ENCODE measurements at places on chromosomes 2 and 18.

DNA sequence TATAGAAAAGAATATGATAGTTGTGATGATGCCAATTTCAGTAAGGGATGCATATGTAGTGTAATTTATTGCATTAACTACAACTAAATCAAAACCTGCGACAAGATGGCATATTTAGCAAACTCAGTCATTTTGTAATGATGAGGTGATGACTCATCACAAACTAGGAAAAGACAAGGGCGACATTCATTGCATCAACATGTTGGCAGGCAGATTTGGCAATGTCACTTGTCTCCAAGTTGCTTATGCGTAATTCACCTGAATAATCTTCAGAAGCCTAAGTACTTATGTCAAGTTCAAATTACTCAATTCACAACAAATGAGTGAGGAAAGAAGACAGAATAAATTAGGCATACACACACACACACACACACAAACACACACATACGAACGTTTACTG lies 273.2 kb upstream of the RGPD4 start:
- DNase-seq: no peak

- no peak for DNase-seq
Measured at GRCh38 chr18:32209685-32210445, 20.0 kb downstream of the MEP1B start.

GRCh38 chr2:128600581-128601297 lies 282.1 kb upstream of the HS6ST1 start:
- no peak for DNase-seq

GRCh38 chr2:23696752-23697045 lies 230.2 kb downstream of the ATAD2B start:
- no peak for DNase-seq

GRCh38 chr2:234989183-234989701 lies 37.4 kb downstream of the SH3BP4 start:
- no peak for DNase-seq

DNA sequence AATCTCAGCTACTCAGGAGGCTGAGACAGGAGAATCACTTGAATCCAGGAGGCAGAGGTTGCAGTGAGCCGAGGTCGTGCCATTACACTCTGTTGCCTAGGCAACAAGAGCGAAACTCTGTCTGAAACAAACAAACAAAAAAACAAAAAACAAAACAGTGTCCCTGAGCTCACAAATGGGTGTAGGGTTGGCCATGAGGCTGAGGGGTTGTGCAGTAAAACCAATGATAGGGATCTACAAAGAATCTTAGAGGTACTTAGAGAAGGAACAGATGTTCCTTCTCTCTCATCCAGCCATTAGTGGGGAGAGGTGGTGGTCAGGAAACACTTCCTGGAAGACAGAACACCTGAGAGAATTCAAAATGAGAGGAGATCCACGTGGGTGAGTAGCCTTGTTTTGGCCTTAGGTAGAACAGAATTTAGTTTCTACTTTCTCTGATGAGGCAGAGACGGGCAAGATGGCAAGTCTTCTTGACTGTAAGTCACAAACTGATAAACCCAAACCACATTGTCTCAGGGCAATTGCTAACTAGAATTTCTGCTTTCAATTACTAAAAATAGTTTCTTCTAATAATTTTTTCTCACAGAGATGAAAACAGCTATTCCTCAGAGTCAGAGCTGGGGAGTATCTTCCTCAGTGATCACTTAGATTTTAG lies 61.5 kb upstream of the PPM1B start:
- no peak for DNase-seq

- DNase-seq: no peak
Measured at GRCh38 chr2:83654091-83654611, 804.9 kb downstream of the SUCLG1 start.

DNA sequence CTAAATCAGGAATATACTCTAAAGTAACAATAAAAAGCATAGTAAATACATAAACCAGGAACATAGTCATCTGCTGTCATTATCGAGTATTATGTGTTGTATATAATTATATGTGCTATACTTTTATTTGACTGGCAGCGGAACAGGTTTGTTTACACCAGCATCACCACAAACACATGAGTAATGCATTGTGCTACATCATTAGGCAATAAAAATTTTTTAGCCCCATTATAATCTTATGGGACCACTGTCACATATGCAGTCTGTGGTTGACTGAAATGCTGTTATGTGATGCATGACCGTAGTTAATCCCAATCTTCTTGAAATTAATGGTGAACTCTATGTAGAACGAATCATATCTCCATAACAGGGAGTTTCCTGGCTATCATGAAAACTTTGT lies 136.7 kb upstream of the ZFP36L2 start:
- no peak for DNase-seq

DNA sequence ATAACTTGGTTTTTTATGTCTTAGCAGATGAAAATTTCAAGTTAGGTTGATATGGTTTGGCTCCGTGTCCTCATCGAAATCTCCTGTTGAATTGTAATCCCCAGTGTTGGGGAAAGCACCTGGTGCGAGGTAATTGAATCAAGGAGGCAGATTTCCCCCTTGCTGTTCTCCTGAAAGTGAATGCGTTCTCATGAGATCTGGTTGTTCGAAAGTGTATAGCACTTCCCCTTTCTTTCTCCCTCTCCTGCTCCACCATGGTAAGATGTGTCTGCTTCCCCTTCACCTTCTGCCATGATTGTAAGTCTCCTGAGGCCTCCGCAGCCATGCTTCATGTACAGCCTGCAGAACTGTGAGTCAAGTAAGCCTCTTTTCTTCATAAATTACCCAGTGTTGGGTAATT lies 242.1 kb upstream of the TNP1 start:
- DNase-seq: no peak

DNA sequence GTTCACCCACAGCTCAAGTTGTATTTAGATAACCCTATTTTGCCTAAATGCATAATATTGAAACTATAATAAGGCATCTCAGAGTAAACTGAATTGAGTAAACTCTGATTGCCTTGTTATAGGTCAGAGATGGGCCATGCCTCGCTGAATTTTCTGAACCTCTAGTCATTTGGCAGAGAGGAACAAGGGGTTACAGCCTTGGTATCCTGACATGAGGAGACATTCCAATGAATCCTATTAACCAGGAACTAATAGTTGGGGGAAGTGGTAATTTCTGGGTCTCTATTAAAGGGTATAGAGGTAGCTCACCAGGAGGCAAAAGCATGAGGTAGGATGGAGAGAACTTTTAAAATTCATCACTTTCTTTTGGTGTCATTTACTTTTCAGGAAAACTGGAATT lies 227.4 kb upstream of the CHST9 start:
- DNase-seq: no peak

- no peak for DNase-seq
Measured at GRCh38 chr2:236636261-236636660, 66.6 kb downstream of the ACKR3 start.

- DNase-seq: no peak
Measured at GRCh38 chr2:105087273-105087672, 49.4 kb downstream of the MRPS9 start.

DNA sequence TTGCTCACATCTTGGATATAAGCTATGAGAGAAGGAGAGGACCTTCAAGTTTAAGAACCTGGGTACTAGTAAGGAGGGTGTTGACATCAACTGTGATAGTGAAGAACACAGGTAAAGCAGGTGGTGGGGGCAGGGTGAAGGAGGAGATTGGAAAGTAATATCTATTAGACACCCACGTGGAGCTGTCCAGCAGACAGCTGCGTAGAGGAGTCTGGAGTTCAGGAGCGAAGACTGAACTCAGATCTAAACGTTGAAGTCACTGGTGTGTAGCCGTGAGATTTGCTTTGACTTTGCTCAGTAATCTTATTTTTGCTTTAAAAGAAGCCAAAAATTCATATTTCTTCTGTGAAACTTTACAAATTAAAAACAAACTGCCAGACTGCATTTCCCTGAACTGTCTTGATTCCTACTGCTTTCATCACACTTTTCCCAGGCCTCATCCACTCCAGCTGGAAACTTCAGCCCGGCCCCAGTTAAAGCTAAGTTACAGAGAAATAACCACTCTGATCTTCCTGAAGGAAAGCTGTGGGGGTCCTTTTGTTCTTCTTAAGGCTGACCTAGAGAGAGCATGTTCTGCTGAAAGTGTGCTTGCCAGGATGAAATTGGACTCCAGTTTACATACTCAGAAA lies 533.3 kb downstream of the CNTNAP5 start:
- no peak for DNase-seq

DNA sequence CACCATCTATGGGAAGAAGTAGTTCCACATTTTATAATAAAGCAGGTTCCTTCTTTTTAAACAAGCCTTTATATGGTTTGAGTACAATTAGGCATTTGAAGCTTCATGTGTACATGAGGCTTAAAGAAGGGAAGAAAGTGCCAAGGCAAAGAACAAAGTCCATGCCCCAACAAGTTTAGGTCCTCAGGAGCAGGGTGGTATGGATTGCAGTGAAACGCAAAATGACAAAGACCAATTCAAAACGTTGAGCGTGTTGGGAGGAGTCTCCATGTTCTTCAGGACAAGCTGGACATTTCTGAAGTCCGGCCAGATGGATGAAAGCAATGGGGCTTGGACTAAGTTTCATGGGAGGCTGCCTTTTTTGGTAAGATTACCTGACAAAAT lies 78.8 kb upstream of the FZD5 start:
- no peak for DNase-seq

DNA sequence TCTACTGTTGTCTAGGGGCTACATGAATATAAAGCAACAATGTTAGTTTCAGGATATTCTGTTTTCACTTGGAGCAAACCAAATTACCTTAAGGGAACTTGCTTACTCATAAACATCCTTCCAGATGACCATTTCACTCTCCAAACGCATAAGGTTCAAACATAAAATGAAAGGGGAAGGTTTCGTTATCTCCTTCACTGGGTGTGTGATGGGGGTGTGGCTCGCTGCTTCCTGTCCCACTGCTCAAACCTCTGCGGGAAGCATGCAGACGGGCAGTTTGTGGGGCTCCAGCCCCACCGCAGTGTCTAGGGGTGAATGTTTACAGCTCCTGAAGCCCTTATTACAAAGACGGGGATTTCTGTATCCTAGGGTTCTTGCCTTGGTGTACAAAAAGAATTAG lies 1310.9 kb upstream of the TMEFF2 start:
- no peak for DNase-seq

DNA sequence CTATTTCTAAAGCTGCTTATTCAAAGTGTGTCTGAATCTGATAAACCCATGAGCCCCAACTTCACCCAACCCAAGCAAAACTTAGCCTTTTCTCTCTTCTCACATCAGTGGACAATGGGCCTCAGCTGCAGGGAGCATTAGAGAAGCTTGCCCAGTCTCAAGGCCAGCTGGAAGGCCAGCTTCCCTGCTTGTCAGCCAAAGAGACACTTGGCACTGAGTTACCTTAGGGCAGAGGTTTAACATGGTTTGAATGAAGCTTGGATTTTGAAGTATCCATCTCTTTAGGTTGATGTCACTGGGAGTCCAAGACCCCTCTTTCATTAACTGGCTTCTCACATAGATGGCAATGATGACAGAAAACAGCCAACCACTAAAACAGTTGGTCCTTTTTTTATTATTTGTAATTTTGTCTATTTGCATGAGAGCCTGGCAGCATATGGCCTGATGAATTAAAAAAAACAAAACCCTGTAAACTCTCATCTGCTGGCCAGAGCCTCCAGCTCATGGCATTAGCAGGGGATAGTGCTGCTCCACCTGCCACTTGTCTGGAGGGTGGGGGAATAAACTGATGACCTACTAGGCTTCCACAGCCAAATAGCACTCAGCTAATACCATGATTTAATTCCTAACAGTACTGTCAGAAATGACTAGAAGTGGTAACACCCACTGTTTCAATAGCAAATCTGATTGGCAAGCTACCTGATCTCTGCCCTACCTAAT lies 137.0 kb downstream of the UBE2E3 start:
- DNase-seq: no peak

DNA sequence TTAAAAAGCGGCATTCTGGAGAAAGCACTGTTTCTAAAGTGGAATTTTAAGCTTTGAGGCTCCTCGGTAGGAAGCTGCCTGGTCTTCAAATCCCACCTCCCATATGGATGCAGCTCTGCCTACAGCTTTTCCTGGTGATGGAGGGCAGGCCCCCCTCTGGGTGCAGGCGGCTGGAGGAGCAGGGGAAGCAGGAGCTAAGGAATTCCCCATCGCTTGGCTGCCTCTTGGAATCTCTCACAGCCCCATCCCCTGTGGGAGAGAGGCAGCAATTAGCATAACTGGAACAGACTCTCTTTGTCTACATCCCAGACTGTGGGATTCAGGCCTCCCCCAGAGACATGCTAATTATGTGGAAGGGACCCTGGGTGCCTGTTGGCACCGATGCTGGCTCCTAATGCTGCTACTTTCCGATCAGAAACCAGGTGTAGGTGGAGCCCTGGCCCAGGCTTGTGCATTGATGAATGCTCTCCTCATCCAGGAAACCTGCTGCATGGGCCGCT lies 51.3 kb downstream of the LIPG start:
- no peak for DNase-seq

DNA sequence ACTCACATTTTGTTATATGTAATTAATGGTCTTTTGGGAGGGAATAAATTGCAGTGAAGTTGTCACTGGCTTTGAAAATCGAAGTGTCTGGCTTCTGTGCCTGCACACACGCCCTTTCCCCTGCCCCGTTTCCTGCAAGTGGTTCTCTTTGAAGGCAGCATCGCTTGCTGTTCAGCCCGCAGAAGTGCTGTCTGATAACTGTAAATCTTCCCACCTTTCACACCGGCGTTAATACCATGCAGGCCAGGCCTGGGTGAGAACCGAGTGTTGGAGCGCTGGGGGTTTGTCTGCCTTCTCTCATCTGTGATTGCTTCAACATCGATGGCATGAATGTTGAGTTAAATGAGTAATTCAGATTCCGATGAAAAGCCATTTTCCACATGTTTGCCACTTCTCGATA lies 37.9 kb upstream of the RPL31 start:
- no peak for DNase-seq

DNA sequence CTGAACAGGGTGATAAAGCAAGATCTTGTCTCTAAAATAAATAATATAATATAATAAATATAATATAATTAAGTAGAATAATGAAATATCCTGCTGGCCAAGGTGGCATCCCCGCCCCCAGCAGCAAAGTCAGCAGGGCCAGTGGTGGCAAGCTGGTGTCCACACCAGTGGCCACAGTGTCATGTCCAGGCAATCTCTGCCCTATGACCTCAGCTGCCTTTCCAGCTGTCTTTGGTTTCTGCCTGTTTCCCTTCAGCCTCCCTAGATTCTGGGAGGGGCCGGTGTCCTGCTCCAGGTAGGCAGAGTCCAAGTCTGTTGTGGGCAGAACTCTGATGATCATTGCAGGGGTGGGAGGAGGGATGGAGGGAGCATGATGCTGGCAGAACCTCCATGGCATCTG lies 16.2 kb upstream of the STEAP3 start:
- DNase-seq: no peak

DNA sequence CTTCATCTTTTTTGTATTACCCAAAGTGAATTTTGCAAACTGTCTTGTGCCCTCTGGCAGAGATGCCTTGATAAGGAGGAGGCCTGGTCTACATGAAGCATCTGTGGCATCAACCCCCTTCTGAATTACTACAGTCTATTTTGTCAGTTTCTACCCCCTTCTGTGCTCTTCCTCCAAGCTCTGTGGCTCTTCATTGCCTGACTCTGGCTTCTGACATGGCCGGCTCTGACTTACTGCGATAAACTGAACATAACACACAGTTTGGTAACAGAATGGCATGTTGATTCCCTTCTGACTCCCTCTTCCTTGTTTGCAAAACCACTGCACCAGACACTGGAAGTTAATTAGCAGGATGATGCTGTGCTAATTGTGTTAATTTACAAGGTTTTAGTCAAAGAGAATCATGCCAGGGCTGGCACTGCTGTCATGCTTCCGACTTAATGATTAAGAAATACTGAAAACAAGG lies 122.5 kb downstream of the FIGN start:
- DNase-seq: no peak
